ENCODE measurements at places on chromosomes 12 and 14.

- no peak for DNase-seq
Observed at GRCh38 chr14:30991408-30991807, 34.0 kb upstream of the AP4S1 start.

DNA sequence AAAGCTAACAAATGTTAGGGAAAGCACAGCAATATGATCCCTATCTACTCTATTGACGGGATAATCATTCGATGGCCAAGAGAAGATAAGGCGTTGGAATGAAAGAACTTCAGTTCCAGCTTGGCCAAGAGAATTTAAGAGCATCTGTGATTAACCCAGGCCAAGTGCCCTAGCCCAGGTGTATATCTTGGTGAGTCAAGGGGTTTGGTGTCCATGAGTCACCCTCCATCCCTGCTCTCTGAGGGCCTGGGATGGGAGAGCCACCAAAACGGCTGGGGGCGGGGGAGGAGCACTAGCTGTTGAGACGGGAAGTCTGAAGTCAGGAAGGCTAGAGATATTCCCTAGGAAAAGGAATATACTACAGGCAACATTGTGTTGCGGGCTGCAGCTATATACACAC, 13.0 kb downstream of the TBPL2 start:
- DNase-seq: no peak

DNA sequence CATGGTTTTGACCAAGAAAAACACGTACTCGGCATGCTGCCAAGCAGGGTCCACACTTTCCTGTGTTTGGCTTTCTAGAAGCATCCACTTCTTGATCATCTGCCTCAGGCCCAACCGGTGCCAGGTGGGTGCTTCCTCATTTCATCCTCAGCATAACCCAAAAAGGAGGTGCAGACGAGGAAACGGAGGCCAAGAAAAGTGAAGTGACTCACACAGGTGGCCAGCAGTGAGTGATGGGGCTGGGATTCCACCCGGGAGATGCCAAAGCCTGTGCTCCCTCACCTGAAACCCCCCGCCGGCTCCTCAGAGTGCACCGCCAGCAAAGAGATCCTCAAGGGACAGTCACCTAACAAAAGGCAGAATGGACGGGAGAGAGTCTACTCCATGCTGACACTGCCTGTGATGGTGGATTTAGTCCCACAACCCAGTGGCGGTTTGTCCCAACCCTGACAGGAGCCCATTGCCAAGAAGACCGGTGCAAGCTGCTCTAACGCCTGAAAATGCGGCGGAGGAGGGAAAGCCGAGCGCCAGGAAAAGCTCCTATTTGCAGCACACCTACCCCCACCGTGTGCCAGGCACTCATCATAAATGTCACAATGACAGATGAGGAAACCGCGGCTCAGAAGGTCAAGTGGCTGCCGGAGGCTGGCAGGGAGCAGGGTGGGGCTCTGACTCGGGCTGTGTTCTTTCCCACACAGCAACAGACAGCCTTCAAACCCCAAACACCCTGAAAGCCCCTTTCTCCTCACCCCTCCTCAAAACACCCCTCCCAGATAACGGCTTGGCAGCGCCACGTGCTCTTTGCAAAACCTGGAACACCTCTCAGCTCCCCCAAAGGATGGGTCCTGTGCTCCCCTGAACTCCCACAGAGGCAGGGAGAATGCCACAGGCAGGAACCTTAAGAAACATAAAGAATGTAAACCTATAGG, 18.8 kb downstream of the BCL11B start:
- no peak for DNase-seq

DNA sequence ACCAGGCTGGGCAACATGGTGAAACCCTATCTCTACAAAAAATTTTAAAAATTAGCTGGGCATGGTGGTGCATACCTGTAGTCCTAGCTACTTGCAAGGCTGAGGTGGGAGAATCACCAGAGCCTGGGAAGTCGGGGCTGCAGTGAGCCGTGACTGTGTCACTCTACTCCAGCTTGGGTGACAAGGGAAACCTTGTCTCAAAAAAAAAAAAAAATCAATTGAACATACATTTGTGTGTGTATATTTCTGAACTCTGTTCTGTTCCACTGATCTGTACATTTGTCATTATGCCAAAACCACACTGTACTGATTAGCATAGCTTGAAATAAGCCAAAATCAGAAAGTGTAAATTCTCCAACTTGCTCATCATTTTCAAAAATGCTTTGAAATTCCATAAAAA, 254.6 kb downstream of the SOX5 start:
- no peak for DNase-seq

- no peak for DNase-seq
Observed at GRCh38 chr14:68811171-68811570, 18.3 kb upstream of the ZFP36L1 start.

- no peak for DNase-seq
Observed at GRCh38 chr14:104875412-104875751, 10.3 kb downstream of the CEP170B start.

DNA sequence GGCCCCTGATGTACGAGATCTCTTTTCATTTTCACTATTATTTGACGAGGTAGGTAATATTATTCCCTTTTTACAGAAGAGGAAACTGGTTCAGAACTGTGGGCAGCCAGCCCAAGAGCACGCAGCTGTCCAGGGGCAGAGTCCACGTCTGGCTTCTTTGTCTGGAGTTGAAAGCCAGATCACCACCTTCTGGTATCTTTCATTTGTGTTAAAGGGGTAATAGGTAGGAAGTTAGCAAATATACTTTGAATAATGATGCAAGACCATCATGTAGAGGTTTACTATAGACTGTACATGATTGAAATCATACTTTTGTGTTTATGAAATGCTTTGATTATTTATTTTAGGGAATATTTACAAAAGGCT, 144.1 kb upstream of the AMIGO2 start:
- no peak for DNase-seq

- DNase-seq: peak; percentile 4
Observed at GRCh38 chr12:18492372-18493025, 231.2 kb downstream of the PIK3C2G start.

DNA sequence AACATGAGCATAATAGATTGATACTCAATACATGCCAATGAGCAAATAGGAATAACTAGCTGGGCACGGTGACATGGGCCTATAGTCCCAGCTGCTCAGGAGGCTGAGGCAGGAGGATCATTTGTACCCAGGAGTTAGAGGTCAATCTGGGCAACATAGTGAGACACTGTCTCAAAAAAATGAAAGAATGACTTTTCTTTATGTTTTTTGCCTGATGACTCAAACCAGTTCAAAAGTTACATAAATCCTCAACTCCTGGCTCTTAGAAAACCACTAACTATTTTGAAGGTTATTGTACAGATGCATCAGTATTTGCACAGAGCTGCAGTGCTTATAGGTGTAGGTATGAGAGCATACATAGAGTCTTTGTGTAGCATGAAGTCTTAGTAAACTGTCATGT, 219.2 kb upstream of the RGS6 start:
- no peak for DNase-seq

GRCh38 chr12:60393093-60393492, 797.3 kb downstream of the SLC16A7 start:
- DNase-seq: no peak

DNA sequence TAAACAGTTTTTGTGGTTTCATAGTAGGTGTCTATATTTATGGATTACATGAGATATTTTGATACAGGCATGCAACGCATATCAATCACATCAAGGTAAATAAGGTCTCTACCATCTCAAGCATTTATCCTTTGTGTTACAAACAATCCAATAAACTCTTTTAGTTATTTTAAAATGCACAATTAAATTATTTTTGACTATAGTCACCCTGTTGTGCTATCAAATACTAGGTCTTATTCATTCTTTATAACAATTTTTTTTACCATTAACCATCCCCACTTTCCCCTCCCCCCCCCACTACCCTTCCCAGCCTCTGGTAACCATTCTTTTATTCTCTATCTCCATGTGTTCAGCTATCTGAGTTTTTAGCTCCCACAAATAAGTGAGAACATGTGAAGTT, 175.7 kb upstream of the FBXO33 start:
- DNase-seq: no peak

All from AG09319 (cell line).